ENCODE measurements at places on chromosomes 13 and 19.
A peak's percentile ranks its signal among the peaks of the same experiment; 100 is the strongest.

GRCh38 chr19:42660353-42660752 lies 65.6 kb upstream of the CEACAM8 start:
- DNase-seq, result no peak

GRCh38 chr13:90205081-90205480 lies 1142.4 kb upstream of the MIR17HG start:
- no peak for DNase-seq

DNA sequence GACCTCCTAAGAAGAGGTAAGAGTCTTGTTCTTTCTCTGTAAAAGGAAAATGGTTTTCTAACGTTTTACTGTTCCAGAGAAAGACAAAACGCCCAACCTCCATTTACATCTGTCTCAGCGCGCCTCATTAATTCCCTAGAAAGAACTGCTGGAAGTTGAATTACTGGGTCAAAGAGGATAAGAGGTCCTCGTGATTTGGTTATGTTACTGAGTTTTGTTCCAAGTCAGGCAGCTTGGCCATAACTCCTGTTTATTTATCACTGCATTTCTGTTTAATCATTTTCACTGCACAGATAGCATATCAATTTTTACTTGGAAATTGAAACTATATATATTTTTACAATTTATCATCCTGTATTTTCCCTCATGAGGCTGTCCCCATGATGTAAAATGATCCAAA lies 112.9 kb upstream of the PEG3 start:
- no peak for DNase-seq

DNA sequence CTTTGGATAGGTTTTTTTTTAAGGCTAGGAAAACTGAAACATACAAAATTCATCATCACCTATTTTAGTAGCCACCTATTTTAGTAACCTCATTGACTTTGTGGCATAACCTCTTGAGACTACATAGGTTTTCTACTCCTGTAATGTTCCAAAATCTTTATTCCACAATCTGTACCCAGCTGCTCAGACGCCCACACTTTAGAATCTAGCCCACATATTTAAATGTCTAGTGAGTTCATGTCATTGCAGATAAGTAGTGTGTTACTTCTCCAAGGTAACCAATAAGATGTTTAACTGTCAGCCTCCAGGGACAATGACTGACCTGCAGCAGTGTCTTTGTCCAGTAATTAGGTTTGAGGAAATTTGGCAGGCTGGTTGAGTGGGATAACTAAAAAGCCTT lies 330.2 kb downstream of the MZT1 start:
- no peak for DNase-seq

DNA sequence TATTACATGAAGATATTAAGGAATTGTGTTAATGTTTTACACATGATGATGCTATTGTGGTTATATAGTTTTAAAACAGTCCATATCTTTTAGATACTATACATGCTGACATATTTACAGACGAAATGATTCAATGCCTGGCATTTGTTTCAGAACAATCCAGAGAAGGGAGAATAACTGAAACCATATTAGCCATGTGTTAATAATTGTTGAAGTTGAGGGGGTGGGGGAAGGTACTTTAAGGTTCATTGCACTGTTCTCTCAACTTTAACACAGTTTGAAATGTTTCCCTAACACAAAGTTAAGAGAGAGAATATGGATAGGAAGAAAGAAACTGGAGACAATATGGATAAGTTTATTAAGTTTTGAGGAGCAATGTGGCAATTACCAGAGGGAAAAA lies 5.8 kb downstream of the CRYL1 start:
- DNase-seq, result no peak

GRCh38 chr19:48059331-48059730 lies 15.5 kb upstream of the CABP5 start:
- no peak for DNase-seq

DNA sequence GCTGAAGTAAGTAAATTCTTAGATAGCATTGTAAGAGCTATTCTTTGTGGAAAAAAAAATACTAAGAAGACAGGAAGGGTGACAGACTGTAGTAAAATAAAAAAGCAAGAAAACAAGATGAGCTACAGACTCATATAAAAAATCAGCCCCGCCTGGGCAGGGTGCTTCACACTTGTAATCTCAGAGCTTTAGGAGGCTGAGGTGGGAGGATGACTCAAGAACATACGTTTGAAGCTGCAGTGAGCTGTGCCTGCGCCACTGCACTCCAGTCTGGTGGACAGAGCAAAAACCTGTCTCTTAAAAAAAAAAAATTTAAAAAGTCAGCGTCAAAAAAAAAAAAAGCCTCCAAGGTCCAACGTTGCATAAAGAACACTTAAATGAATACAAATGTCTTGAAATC lies 102.1 kb downstream of the VWA8 start:
- DNase-seq, result no peak

DNA sequence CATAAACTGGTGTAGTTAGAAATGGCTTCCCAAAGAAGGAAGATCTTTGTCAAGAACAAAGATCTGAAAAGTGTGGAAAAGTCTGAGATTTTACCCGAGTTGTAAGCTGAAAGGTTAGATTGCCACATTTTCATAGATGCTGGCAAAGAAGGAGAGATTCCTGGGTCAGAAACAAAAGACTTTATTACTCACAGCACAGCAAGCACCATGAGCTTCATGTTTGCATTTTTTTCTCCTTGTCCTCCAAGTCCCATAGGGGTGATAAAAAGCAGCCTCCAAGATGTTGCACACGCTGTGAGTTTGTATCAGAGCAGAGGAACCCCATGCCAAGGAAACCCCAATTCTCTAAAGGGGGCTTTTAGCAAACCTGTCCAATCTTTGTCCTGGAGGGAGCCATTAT lies 29.3 kb downstream of the MZT1 start:
- no peak for DNase-seq

DNA sequence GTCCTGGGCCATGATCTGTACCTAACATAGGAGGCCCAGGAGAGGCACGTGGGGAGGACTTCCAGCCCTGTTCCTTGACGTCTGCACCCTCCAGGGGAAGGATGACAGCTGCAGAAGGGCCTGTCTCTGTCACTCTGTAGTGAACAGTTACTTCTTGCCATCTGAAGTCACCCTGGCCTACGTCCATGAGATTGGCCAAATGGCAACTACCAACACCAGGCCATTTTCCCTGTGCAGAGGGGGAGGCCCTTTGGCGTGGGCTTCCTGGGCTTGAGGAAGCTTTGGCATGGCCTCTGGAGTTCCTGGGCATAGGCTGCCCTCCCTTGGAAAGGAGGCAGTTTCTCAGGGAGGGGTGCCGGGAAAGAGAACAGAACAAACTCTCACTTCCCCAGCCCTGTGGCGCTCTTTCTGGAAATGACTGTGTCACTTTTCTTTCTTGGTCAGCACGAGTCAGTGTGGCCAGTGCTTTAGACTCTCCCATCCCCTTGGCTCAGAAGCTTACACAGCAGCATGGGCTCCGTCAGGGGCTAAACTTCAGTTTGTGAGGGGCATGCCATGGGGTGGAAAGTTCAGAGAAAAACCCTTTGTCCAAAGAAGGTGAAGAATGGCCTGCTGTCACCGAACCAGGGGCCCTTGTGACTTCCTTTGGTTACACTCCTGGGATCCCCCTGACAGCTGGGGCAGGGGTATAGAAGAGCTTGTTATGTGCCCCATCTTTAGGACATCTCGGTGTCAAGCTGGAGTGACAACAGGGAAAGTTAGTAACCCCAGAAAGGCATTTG lies 5.3 kb downstream of the CARM1 start:
- no peak for DNase-seq

DNA sequence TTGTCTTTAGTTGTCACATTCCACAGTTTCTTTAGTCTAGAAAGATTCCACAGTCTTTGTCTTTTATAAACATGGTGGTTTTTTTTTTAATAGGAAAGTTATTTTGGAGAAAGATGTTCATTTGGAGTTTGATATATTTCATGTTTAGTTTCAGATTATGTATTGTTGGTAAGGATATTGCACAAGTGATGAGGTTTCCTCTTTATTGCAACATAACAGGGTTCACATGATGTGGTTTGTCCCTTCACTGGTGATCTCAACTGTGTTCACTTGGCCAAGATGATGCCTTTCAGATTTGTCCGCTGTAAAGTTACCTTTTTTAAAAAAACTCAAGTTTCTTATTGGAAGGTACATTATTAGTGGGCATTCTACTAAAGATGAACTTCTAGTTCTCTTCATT lies 3.2 kb downstream of the ZNF230 start:
- no peak for DNase-seq

DNA sequence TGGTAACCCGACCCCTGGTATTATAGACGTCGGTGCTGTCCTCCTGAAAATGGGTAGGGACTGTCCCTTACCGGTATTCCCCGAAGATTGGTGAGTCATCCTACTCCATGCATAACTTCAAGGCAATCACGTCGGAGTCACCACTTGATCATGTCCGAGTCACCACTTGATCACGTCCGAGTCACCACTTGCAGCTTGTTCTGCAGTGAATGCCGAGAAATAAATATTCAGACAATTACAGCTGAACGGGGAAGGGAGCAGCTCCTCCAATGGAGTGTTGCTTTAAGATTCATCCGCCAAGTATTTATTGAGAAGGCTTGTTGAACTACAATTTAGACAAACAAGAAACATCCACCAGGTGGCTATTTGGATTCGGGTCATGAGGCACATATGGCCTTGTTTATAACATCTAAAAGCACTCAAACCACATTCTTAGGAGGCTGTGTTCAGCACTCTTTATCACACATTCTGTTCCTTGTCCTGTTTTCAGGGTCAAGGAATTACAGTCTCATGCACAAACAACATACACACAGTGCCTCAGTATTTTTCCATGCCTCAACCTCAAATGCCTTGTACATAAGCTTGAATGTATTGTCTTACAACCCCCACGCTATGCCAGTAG lies 43.1 kb downstream of the ZNF726 start:
- no peak for DNase-seq

DNA sequence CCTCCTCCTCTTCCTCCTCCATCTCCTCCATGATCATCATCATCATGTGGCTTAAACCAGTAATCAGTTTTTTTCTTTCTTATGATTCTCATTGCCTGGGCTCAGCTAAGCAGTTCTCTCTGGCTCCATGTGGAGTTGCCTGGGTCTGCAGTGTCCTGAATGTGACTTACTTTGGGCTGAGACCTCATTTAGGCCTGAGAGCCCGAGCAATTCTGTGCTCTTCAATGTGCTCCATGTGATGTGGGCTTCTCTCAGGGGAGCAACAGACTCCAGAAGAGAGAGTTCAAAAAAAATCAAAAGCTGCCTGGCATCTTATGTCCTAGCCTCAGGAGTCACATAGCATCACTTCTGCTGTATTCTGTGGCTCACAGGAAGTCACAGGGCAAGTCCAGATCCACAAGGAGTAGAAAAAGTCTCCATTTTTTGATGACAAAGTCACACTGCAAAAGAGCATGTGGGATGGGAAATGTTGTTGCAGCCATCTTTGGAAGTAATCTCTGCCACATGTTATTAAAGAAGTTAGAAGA lies 128.7 kb downstream of the MAB21L1 start:
- no peak for DNase-seq

GRCh38 chr13:21043898-21044297 lies 17.5 kb downstream of the LATS2 start:
- no peak for DNase-seq

DNA sequence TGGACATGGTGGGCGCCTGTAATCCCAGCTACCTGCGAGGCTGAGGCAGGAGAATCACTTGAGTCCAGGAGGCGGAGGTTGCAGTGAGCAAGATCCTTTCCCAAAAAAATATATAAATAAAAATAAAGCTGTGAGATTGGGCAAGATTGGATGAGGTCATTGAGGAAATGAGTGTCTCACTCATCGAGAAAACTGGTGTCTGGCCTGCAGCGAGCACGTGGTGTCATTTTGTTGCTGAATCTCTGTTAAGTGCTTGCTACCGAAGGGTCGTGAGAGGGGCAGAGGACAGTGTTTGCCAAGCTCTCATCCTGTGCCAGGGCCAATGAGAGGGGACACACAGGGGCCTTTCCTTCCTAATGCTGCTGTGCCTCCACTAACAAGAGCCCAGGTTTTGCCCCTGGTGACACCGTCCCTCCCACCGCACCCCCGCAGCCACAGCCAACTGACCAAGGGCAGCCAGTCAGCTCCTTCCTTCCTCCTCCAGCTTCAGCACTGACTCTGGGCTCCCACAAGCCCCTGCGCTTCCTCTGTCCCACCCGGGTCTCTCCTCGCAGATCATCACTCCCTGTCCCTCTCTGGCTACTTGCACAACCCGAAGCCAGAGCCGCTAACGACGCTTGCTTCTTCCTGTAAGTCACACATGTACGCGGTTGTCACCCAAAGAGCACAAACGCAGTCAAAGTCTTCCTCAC lies 3.2 kb downstream of the POLD1 start:
- no peak for DNase-seq

GRCh38 chr13:51681037-51681678 lies 96.9 kb downstream of the WDFY2 start:
- DNase-seq, result no peak

DNA sequence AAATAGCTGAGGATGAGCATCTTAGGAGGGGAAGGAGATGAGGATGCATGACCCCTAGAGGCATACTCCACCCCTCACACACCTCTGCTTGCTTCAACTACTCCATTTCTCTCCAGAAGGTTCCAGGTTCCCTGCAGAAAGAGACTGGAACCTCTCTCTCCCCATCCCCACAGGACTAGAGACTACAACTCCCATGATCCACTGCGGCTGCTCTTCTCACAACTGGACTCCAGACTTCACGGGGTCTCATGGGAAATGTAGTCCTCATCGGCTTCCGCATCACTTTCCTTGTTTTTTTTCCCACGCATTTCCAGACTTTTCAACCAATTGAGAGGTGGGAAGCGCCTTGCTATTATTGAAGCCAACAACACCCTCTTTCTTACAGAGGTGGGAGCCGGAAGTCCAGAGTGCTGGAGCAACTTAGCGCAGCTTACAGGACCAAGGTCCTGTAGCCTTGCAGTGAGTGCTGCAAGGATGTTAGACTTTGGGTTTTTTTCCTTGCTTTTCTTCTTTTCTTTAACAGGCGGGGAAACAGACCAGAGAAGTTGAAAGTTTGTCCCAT lies 13.9 kb upstream of the CACNG6 start:
- peak; percentile 87 for DNase-seq

- DNase-seq, result no peak
Observed at GRCh38 chr13:39965309-39965708, 309.8 kb downstream of the COG6 start.

- no peak for DNase-seq
Observed at GRCh38 chr19:6925386-6925785, 38.0 kb downstream of the ADGRE1 start.

- no peak for DNase-seq
Observed at GRCh38 chr19:5079071-5079774, 110.3 kb downstream of the KDM4B start.

GRCh38 chr13:58704953-58705352 lies 1073.4 kb downstream of the PCDH17 start:
- no peak for DNase-seq
